ENCODE measurements at places on chromosomes 3 and 15.
A peak's percentile ranks its signal among the peaks of the same experiment; 100 is the strongest.

DNA sequence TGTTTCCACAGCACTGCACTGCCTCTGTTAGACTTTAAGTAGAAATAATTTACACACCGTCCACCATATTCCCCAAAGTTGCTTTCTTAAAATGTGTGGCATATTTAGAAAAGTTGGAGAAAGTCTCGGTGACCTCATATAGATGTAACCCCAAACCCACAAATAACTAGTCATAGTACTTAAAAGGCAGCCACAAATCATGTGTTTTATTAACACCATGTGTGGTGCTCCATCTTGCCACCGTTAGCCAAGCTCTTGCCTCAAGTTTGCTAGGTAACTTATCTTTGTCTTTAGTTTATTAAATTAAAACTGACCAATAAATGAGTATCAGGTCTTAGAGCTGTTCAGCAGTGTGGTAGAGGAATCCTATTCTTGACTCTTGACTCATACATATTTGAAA, 257.9 kb downstream of the UBE2E2 start:
- no peak for DNase-seq

- peak; percentile 49 for DNase-seq
Observed at GRCh38 chr15:64686130-64686735, 89.2 kb downstream of the RBPMS2 start.

GRCh38 chr3:42886294-42886822, 10.7 kb upstream of the CYP8B1 start:
- no peak for DNase-seq

DNA sequence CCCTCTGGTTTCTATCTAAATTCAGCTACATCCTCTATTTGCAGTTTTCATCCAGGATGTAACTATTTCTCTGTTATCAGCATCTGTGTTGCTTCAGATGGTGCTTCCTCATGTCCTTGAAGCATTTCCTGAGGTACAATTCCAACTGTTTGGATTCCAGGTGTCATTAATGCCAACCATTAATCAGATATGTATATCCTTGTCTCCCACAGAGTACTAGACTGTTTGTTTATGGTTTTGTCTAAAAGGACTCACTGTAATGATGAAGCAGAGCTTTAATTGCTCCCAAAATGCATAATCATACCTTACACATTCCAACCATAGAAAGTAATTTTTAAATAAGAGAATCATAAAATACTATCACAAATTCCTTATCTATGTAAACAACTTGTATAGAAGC, 288.5 kb upstream of the MME start:
- no peak for DNase-seq

GRCh38 chr3:56229311-56229710, 239.0 kb downstream of the ERC2 start:
- no peak for DNase-seq

DNA sequence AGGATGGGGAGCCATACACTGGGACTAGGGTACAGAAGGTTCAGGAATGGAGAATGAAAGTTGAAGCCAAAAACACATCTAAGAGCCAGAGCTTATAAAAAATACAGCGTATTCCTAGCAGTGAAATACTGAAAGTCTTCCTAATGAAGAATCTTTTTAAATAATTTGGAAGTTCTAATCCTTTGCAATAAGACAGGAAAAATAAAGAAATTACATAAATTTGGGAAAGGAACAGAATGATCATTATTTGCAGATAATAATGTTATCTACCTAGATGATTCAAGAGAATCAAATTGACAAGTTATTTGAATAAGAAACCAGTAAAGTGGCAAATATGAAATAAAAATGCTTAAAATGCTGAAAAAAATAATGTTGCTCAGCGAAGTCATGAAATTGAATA, 32.3 kb upstream of the NR2F2 start:
- DNase-seq: no peak

DNA sequence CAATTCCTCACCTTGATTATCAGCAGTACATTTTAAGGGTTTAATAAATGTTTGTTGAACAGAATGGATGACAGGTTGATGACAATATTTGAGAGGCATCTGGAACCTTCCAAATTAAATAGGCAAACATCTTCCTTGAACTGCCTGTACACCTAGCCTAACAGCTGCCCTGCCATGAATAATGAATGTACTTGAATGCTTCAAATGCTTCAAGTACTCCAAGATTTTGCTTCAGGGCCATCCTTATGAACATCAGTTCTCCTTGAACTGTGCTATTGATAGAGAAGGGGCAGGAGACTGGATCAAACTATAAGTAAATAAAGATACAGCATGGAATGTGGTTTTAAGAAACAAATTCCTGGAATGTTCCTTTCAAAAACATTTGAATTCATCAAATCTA, 136.8 kb downstream of the CHST2 start:
- no peak for DNase-seq

DNA sequence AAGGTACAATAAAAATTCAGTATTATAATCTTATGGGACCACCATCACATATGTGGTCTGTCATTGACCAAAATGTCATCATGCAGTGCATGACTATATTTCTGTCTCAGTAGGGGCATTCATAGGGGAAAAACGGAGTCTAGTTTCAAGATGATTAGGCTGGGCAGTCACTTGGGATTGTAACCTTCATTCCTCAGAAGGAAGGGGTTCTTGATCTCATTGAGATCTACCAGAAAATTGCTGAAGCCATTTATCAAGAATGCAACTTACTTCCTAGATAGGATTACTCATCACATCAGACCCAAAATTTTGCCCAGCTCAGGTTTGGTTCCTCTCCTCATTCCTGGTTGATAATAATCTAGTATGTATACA, 37.3 kb downstream of the BTD start:
- DNase-seq: no peak

DNA sequence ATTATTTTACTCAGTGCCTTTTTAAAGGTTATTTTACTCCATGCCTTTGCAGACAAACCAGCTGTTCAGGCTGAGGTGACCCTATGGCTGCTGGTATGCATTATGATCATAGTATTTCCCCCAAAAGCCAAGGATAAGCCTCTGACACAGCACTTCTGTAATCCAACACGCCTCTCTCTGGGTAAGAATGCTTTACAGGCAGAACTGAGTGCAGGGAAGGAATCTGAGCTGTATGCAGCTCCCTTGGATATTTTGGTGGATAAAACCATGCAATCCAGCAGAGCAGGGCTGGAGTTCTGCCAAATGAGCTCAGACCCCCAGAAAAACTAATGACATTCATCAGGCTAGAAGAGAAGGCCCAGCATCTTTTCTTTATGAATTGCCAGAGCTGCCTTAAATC, 11.7 kb upstream of the MAP1A start:
- no peak for DNase-seq

GRCh38 chr3:27500035-27500434, 15.9 kb upstream of the SLC4A7 start:
- no peak for DNase-seq

GRCh38 chr3:169945313-169945712, 21.3 kb upstream of the SEC62 start:
- no peak for DNase-seq

GRCh38 chr3:49153349-49153912, 12.7 kb downstream of the CCDC71 start:
- DNase-seq: no peak

GRCh38 chr3:144109944-144110343, 138.3 kb downstream of the DIPK2A start:
- no peak for DNase-seq

DNA sequence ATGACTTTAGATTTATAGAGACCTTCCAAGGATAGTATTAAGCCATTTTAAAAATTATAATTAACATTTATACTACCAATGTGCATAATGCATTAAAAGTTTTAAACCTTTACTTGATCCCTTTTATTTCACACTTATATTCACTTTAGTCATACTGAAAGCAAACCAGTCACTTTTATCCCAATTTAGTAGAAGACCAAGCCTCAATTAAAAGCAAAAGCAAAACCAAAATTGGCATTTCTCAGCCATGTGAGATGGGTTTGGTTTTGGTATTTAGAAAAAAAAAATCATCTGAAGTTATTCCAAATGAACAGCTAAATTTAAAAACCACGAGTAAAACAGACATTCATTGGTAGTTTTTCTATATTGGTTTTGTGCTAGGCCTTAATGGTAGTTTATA, 249.4 kb downstream of the LPP start:
- no peak for DNase-seq

GRCh38 chr3:41521010-41521655, 321.8 kb downstream of the CTNNB1 start:
- no peak for DNase-seq

- no peak for DNase-seq
Observed at GRCh38 chr3:182711853-182712252, 81.5 kb upstream of the ATP11B start.

- DNase-seq: no peak
Observed at GRCh38 chr3:107858876-107859275, 232.0 kb downstream of the CD47 start.

DNA sequence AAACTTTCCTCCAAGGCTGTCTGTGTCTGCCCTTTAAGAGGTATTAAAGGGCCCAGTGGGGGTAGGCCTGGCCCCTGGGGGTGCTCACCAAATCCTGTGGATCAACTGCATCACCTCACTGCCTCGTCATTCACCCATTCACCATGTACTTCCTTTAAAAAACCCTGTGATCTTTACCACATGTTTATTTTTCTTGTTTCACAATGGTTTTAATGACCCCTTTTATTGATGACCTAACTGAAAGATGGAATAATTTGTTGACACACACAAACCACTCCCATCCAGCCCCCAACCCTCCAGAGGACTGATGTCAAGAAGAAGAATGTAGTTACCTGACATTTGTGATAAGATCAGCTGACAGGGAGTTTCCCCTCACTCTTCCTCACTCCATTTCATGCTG, 40.8 kb downstream of the KCNAB1 start:
- DNase-seq: no peak

DNA sequence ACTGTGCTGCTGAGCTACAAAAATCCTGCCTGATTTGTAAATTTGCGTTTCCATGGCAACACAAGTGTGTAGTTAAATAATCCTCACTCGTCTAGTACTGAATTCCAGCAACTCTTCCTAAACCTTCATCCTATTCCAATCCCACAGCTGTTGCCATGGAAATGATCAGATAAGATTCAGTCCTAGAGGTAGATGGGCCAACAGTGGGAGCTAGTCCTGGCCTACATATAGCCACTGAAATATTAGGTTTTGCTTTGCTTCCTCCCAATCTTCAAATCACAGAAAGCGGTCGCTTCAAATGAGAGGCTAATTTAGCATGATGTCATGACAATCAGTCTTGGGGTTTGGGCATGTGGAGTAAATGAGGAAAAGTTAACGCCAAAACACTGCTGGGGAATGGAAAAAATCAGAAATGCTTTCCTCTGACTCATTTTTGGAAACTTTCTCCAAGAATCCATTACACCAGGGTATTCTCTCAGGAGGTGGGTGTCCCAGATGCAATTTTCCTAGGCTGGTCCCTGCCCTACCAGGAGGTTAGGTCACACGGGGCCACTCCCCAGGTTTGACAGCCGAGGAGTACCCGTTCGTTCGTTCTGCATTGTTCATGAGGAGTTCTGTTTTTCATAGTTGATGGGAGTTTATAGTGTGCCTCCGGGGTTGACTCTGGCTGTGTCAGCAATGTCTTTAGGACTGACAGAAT, 159.2 kb upstream of the SLCO3A1 start:
- peak; percentile 5 for DNase-seq

- DNase-seq: no peak
Observed at GRCh38 chr15:40501487-40501886, 30.7 kb downstream of the CHST14 start.

GRCh38 chr15:40843885-40844695, at the start of gene SPINT1:
SPINT1 (plus strand) TSS chr15:40844048; CDS start chr15:40844555, 507 bp downstream.
- no peak for DNase-seq

GRCh38 chr3:30107531-30107930, 498.9 kb upstream of the TGFBR2 start:
- DNase-seq: no peak

DNA sequence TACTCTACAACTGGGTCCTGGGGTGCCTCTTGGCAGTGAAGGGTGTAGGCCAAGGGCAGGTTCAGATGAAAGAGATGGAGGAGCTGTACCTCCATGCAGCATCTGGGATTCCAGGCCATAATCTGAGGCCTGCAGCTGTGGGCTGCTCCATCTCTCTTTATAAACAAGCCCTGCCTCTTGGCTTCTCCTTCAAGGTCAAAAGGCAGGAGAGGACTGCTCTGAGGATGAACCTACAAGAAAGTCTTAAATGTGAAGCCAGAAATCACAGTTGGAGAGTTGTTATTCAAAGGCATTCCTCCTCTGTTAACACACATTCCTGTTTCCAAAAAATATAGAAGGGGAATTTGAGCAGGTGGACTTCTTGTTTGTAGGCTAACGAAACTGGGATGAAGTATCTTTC, 355.5 kb downstream of the NTRK3 start:
- no peak for DNase-seq

DNA sequence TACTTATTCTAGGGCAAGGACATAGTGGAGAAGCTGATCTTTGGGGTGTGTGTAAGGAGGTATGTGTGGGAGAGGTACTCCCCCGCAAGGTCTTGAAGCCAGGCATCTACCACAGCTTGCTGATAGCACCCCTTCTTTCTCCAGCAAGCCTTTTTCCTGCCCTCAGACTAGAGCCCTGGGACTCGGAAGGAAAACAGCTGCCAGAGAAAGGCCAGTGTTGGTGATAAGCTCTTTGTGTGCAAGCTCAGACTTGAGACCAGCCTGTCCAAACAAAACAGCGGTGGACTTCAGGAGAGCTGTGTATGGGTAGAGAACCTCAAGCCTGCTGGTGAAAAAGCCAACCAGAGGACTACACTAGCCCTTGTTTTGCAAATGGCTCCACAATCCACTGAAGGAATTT, 1028.6 kb downstream of the MCTP2 start:
- DNase-seq: no peak

- peak; percentile 60 for DNase-seq
Observed at GRCh38 chr3:55894605-55895004, 407.5 kb upstream of the WNT5A start.
